ENCODE measurements at places on chromosomes 1 and 21.
A peak's percentile ranks its signal among the peaks of the same experiment; 100 is the strongest.

DNA sequence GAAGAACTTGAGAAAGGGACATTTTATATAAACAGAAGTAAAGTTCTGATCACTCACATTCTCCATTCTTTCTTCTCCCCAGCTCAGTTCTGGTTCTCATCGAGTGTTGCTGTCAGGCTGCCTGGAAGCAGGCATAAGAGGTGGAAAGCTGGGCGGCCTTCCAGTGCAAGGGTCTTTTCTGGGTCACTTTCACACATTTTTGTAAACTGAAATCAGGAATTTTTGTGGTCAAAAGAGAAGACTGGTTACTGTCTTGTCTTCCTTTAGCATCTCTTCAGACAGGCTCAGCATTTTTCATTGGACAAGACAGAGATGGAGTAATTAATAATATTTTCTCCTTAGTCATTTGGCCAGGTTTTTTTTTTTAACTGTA is 93.7 kb downstream of the CTH start:
- no peak for DNase-seq

GRCh38 chr1:40849801-40850592 is 12.2 kb downstream of the CITED4 start:
- DNase-seq: peak; percentile 69

DNA sequence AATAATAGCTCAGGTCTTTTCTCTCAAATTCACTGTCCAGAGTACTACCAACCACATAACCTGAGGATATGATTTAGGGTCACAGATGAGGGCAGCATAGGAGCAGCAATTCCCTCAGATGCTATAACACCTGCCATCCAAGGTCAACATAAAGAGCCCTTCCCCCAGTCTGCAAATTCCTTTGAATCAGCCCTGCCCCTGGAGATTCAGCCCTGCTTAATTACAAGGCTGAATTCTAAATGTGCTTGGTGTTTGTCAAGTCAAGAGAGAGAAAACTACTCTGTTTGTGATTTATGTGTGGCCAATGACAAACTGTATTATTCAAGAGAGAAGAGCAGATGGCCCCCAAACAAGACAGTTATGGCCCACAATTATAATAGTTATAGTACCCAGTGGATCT is 195.7 kb upstream of the ADGRL2 start:
- DNase-seq: no peak

DNA sequence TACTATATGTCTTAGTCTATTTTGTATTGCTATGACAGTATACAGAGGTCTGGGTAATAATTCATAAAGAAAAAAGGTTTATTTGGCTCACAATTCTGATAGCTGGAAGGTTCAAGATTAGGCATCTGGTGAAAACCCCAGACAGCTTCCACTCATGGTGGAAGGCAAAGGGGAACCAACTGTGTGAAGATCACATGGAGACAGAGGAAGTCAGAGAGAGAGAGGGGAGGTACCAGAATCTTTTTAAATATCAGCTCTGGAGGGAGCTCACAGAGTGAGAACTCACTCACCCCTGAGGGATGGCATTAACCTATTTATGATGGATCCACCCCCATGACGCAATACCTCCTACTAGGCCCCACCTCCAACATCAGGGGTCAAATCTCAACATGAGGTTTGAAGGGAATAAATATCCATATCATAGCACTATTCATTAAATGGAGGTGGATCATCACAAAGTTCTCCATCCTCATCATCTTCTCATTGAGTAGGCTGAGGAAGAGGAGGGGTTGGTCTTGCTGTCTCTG is 290.5 kb downstream of the DSCAM start:
- no peak for DNase-seq

DNA sequence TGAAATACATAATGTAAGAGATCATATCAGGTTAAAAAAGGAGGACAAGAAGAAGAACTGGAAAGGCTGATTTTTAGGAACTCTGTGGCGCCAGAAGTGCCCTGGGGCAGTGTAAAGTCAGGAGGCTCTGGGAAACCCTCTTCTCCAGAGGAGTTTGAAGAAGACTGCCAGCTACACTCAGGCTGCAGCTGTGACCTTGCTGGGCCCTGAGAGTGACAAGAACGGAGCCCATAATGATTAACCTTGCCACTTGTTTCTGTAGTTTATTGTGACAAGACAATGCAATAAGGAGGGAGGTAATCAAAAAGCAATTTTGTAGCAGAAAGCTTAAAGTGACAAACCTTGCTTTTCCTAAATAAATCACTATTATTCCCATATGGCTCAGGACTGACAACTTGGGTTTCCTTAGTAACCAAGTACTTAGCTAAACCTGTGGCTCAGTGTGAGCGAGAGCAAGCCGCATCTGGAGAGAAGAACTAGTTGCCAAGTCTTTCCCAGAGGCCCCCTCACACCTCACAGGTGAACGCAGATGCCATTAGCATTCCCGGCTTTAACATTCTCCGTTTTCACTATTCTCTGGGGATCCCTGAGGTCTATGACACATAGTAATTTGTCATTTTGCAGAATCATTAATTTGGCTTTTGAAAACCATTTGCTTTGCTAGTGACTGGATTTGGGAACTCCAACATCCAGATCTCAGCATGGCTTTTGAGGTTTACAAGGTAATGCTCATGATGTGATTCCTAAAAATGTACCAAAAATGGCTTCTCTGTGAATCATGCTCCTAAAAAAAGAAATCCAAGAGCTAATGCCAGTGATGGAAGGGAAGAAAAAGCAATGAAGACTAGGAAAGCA is 115.9 kb downstream of the OMA1 start:
- peak; percentile 20 for DNase-seq

GRCh38 chr1:46996659-46997281 is 26.7 kb upstream of the CYP4X1 start:
- DNase-seq: no peak

- DNase-seq: peak; percentile 72
These were observed 56.8 kb downstream of the GLIS1 start for GRCh38 chr1:53681977-53682685.

GRCh38 chr1:118920124-118920717 is 67.9 kb downstream of the TBX15 start:
- no peak for DNase-seq

DNA sequence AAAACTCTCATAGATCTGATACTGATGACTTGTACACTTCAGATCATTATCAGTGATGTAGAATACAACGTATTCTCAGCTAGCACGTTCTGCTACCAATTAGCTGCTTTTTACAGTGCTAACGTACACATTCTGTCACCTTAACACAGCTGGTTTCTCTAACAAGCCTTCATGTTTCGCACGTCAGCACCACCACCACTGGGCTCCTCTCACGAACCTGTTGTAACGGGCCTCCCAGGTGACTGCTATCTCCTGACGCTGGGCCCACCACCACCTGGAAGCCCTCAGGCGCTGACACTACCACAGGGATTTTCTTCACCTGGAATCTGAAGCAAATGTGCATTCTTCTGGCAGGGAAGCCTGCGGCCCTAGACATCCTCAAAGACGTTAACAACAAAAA is 19.8 kb downstream of the TOMM20 start:
- no peak for DNase-seq

GRCh38 chr1:227887697-227888403 is 59.9 kb downstream of the WNT9A start:
- DNase-seq: no peak
